ENCODE measurements at places on chromosomes 3 and 15.

DNA sequence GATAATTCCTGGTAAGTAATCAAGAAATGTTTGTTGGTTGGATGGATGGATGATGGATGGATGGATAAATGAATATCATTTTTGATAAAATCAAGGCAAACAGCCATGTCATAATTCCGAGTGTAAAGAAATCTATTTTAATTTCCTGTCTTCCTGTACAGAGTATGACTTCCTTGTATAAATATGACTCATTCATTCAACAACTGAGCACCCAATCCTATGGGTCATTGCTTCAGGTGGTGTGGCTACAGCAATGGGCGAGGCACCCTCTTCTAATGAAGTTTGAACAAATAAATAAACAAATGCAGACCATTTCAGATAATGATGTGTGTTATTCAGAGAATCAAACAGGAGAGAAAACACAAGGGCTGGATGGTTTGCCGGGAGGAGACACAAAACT, 198.7 kb downstream of the TNIK start:
- peak; percentile 67 for DNase-seq

- peak; percentile 55 for DNase-seq
These were observed 65.8 kb downstream of the DTWD1 start for GRCh38 chr15:49686599-49686998.

GRCh38 chr3:44329946-44330345, 8.6 kb upstream of the TCAIM start:
- DNase-seq: no peak

DNA sequence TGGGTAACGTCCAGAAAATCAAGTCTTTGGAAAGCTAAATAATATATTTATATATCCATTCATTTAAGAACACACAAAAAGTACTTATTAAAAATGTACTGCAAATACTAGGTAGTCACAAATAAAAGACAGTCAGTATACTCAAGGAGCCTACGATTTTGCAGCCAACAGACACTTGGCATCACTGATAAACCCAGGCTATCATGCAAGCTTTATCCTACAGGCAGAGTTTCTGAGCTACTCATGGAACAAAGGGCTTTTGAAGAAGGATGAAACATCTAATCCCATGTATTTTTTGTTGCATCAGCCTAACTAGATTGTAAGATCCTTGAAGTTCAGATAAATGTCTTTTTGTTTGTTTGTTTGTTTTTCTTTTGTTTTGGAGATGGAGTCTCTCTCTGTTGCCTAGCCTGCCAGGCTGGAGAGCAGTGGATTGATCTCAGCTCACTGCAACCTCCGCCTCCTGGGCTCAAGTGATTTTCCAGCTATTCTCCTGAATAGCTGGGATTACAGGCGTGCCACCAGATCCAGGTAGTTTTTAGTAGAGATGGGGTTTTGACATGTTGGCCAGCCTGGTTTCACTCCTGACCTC, 319.4 kb upstream of the MDFIC2 start:
- no peak for DNase-seq

DNA sequence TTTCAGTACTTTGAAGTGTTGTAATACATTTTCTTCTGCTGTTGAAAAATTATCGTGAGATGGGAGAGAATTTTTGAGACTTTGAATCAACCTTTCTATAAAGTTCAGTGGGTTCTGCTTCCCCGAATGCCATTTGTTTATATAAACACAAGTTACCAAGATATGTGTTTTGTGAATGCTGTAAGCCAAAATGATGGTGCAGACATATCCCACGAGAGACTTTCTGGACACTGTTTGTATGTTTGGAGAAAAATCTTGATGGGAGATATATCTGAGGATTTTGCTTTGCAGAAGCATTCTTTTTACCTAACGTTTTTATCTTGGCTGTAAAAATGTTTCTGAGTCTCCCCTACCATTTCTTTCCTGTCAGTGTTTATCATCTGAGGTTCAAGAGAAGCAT, 526.6 kb upstream of the ZNF717 start:
- no peak for DNase-seq

DNA sequence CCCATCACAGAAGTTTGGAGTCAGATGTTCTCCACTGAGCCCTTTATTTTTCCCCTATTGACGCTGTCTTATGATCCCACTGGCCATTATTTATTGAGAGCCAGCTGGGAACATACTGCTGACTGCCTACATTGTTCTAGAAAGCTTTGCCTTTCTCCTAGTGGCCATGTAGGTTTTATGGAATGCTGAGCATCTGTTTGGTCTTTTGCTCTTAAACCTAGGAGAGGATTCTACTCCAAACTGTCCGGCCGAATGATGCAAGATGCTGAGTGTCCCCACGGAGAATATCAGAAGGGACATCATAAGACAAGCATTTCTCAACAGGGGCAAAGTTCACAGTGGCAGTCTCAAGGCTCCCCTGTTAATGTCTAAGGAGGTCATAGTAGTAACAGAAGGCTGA, 171.4 kb downstream of the ARRDC4 start:
- DNase-seq: no peak

DNA sequence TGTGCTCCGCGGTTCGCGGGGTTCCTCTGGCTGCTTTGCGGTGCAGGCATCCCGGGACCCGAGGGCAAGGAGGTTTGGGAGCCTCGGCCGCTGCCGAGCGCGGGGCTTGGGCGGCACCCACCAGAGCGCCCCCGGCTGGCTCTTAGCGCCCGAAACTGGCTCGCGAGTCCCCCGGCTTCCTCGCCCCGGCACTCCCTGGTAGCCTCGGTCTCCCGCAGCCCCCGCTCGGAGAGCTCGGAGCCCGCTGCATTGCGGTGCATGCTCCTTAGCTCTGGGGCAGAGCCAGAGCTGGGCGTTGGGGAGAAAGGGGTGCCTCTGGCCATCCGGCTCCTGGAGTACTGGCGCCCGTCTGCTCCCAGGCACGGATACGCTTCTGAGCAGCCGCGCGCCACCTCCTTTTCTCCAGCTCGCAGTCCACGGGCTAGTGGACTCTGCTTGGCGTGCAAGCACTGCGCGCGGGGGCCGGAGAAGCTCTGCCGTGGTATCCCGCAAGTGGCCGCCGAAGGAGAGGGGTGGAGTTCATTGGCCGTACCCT, 753 bp downstream of the EPHB1 start:
- DNase-seq: peak; percentile 18

DNA sequence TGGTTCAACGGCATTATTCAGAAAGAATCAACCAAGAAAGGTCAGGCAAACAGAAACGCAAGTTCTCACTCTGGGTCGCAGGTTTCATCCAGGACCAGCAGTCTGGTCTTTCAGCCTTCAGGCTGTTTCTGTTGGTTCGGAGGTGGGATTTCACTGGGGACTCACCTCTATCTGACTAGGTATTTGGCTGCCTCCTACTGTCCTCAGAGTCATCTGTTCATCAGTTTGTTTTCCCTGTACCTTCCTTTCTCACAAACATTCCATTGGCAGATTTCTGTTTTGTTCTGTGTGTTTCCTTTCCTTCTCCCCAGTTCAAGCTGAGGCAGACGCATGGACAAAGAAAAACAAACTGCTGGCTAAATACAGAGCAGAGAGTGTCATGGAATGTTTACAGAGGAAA, 1046.6 kb upstream of the CFAP20DC start:
- DNase-seq: no peak

GRCh38 chr15:61910839-61911369, 149.3 kb downstream of the VPS13C start:
- no peak for DNase-seq

DNA sequence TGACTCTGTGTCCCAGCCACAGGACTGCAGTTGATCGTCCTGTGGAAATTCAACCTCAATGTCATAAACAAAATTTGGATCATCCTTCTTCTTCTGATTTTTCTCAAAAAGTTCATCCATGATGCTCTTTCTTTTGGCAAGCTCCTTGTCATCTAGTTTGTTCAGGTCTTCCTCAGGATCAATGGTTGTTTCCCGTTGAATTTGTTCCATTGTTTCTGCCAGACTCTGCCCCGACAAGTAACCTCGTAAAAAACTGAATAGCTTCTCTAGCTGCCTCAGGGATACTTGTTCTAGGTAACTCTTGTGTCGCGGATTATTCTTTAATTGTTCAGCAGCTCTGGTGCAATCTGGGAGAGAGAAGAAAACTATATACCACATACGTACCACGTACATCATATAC, 4.5 kb downstream of the CEP19 start:
- no peak for DNase-seq

GRCh38 chr15:78564743-78565096, 600 bp upstream of the CHRNA5 start:
- DNase-seq: no peak

GRCh38 chr3:161117646-161118045, 12.5 kb upstream of the B3GALNT1 start:
- DNase-seq: no peak

DNA sequence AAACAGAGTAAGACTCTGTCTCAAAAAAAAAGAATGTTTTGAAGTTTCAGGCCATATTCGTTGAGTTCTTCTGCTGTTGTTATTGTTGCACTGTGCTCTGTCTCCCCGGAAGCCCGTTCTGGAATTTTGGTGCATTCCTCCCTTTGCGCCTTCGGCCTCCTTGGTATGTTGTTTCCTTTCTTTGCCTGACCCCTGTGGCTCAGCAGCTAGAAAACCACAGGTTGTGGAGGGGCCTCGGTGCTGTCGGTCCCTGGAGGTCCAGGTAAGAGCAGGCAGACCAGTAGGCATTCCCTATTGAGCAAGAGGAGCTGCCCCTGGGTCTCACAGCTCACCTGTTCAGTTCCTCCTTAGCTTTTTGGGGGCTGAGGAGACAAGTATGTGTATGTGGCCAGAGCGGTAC, 51.0 kb upstream of the DLG1 start:
- no peak for DNase-seq

DNA sequence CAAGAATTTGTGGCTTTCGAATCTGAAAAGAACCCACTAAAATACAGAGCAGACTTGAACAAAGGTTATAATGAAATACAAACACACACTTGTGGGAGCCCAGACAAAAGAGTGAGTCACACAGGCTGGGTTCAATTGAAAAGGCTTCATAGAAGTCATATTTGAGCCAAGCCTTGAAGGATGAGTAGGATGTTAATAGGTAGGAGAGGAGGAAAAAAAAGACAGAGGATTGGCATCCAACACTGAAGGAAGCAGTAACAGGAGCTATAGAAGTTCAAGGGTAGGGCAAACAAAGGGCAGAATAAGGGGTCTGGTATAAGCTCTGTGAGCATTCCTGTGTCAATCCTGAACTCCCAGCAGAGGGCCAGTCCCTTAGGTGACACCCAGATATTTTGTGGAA, 325.4 kb downstream of the FOXP1 start:
- DNase-seq: peak; percentile 88

GRCh38 chr3:8606701-8607231, 37.8 kb downstream of the SSUH2 start:
- no peak for DNase-seq

- peak; percentile 48 for DNase-seq
These were observed 92.6 kb upstream of the CCDC54 start for GRCh38 chr3:107284612-107285011.

DNA sequence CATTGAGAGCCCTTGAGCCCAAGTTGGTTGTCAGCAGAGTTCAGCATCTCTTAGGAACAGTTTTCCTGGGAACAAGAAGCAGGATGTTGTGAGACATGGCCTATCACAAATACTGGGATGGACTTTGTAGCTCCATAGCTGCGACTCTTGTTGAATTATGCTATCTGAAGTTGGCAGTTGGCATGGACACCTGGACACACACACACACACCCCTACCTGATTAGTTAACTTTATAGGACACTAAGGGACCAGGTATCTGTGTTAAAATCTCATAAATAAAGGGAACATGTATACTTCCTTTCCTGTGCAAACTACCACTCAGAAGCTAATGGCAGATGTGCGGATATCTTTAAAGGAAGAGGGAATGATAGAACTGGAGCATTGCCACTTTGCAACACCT, 10.2 kb upstream of the CHRNA7 start:
- DNase-seq: no peak

- no peak for DNase-seq
These were observed 23.1 kb upstream of the GOLGA8B start for GRCh38 chr15:34606545-34606944.

DNA sequence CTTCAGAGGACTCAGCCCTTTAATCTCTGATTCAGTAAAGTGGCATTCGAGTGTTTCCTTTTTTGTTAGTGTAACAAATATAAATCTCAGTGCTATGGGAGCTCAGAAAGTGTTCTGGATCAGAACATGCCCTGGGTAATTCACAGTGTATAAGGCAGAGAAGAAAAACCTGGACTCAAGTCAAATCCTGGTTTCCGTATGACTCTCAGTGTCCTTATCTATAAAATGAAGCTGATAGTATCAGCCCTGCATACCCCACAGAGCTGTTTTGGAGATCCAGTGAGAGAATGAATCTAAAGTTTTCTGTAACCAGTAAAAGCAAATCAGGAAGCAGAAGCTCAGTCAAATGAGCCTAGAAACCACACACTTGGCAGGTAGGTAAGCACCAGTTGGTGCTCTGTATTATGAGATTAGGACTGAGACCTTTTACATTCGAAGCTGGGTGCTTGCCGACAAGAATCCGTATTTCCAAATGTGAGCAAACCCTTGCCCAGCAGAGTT, 67.2 kb downstream of the IL1RAP start:
- DNase-seq: no peak

- DNase-seq: peak; percentile 8
These were observed 841.6 kb upstream of the DPPA4 start for GRCh38 chr3:110178965-110179364.

DNA sequence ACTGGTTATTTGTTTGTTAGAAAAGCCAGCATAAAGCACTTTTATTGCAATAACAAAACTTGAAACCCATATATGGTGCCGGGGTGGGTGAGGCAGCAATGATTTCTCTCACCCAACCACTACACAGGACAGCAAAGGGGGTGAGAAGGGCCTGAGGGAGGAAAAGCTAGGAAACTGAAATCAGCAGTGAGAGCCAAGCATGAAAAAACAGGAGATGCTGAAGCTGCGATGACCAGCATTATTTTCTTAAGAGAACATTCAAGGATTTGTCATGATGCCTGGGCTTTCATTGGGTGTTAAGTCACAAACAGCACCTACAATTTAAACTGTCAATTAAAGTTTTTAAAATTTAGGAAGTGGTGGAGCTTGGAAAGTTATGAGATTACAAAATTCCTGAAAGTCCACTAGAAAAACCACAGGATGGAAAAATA, 11.9 kb upstream of the TM4SF4 start:
- DNase-seq: no peak

- DNase-seq: no peak
These were observed 1187.1 kb upstream of the EPHA6 start for GRCh38 chr3:95627293-95627692.

Measured in epithelial cell of esophagus (primary cell).